ENCODE measurements at places on chromosomes 3 and 15.
A peak's percentile ranks its signal among the peaks of the same experiment; 100 is the strongest.

DNA sequence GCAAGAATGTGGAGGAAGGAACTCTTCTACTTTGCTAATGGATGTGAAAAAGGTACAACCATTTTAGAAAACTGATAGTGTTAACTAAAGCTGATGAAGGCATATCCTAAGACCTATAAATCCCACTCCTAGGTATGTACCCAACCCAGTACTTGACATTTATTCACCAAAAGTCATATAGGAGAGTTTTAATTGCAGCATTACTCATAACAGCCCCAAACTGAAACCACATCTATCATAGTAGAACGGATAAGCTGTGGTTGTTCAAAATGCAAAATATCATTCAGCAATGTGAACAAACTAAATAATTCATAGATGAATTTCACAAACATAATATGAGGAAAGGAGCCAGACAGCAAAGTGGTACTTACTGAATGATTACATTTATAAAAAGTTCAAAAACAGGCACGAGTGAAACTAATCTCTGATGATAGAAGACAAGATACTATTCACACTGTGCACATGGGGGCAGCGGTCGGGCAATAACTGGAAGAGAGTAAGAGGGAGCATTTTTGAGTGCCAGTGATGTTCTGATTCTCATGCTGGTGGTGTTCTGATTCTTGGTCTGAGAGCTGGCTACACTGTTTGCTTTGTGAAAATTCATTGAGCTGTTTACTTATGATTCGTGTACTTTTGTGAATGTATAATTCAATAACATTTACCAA is 34.3 kb downstream of the GOLIM4 start:
- DNase-seq: no peak

- DNase-seq: no peak
Observed at GRCh38 chr3:52397676-52398399, 47.1 kb downstream of the SEMA3G start.

DNA sequence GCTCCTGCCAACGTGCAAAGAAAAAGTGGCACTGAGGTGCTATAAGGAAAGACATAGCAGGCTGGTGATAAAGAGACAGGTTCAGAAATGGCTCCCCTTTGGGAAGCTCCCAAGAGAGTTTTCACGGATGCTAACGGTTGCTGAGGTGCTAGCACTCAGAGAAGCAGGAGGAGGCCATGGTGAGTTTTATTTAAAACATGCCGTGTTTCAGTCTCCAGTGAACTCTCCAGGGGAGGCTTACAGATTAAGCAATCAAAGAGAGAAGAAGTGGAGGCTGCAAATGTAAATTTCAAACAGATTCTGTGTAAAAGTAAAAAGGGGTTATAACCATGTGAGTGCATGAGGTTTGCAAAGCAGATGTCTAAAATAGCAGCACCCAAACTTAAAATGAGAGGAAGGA is 346.2 kb downstream of the NTRK3 start:
- DNase-seq: no peak

GRCh38 chr3:148790370-148790769 is 37.2 kb upstream of the CPB1 start:
- no peak for DNase-seq

DNA sequence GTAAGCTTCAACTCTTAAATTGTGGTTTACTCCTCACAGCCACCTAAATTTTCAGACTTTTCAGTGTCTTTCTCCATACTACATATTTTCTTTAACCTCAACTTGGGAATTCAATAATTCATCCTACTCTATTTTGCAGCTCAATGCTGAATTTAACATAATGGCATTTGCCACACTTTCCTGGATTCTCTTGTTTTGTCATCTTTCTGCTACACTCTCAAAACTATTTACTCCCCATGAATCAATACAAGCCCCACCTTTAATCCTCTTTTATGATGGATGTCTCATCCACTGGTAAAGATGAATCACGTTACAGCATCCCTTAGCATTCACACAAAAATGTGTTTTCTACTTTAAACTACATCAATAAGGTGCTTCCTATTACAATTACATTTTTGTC is 19.6 kb upstream of the CHMP2B start:
- no peak for DNase-seq

DNA sequence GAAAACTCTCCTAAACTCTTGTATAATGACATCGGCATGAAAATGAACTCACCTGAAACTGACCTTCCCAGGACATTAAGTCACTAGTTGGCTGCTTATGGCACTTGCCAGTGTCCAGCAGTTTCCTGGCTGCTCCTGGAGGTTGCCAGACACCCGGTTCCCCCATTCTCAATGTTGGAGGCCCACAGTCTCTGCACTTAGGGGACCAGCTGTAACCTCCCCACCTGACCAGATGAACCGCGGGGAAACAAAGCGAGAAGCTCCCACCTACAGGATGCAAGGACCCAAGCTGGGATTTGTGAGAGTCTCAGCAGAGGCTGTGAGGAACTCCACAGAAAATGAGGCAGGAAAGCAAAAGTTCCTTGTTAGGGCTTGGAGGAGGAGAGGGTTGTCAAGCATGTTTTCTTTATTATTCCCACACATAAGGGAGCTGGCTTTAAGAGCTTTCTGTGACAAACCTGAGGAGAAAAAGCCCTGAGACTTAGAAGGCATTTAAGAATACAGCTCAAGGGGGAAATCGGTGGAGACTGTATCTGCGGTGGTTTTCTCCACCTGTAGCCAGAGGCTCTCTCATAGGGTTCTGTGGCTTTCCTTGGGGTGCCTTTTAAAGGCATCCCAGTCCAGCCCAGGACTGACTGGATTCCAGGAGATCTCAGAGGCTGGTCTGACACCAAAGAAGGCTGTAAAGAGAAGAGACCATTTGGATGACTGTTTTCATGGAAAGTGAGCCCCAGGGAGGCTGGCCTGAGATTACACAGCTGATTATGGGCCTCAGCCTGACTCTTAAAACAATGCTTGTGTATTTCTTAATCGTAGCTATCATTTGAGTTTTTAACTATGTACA is 4.6 kb downstream of the TPM1 start:
- DNase-seq: no peak

DNA sequence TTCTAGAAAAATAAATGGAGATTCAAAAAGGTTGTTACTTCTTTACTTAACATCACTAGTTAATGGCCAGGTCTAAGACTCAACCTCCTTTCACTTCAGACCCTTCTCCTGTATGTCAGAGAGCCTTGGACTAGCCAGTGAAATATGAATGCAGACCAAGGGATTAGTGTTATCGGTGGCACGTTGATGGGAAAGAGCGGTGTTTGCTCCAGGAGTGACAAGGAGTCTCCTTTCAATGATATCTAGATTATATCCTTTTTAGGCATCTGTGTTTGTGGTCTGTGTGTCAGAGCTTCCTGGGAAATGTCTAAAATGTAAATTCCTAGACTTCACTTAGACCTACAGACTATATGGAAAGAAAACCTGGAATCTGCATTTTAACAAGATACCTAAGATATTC is 658.0 kb upstream of the KCNMB2 start:
- DNase-seq: no peak

DNA sequence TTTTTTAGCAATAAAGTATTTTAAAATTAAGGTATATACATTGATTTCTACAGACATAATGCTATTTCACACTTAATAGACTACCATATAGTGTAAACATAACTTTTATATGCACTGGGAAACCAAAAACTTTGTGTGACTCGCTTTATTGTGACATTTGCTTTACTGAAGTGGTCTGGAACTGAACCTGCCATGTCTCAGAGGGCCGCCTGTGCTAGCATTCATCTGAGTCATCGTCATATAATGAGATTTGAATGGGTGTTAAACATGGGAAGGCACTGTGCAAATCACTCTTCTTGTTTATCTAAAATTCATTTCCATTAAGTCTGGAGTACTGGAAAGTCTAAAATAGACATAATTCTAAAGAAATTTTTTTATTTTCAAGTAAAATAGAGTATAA is 12.9 kb downstream of the EIF2AK4 start:
- DNase-seq: no peak

GRCh38 chr3:182711261-182711683 is 82.0 kb upstream of the ATP11B start:
- no peak for DNase-seq

DNA sequence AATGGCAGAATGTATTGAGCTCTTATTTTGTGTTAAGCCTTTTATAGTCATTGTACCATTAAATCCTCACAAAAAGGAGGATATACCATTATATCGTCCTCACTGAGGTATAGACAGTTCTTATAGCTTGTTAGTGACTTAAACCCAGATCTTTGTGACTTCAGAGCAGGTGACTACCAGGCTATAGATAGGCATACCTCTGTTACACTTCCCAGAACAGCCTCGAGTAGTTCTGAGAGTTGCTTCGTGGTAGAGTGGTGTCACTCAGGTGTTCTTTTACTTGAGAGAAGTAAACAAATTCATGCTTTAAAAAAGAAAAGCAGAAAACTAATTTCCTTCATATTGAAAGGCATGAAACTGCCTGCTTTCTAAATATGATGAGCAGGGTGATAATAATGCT is 59.9 kb downstream of the SEC22A start:
- DNase-seq: no peak

GRCh38 chr3:197373096-197373495 is 74.7 kb upstream of the DLG1 start:
- no peak for DNase-seq

DNA sequence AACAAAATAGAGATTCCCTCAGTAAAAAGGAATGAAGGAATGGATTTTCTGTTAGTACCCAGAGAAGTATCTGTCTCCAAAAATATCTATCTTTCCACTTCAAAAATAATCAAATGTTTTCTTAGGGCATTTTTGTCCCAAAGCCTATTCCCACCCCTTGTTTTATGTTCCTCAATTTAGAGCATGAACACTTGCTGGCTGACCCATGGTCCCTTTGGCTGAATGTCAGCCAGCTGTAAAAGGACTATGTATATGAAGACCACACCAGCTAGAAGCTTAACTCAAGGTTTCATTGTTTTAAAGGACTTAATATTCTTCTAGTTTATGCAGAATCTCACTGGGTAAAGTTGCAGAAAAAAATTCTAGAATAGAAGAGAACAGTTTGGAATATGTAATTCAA is 931.2 kb downstream of the MCTP2 start:
- no peak for DNase-seq

GRCh38 chr15:63365273-63365680 is 16.4 kb downstream of the CA12 start:
- DNase-seq: no peak

DNA sequence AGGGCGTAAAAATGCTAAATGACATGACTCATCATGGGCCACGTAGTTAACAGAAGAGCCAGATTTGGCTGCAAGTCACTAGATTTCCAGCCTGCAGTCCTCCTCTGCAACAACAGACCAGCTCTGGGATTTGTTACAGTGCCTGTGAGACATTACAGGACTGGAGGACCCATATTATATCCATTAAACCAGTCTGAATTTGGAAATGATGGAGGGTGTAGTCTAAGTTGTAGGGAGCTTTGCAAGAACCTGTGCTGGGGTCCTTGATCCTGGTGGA is 10.8 kb downstream of the ZNF774 start:
- DNase-seq: peak; percentile 79

- peak; percentile 47 for DNase-seq
Observed at GRCh38 chr3:12984023-12984823, 89.0 kb downstream of the IQSEC1 start.
